RWPE1 (cell line): ENCODE measurements at places on chromosomes 11 and 22.
A peak's percentile ranks its signal among the peaks of the same experiment; 100 is the strongest.

GRCh38 chr11:104370478-104370877 lies 206.5 kb upstream of the PDGFD start:
- no peak for DNase-seq

GRCh38 chr11:126282736-126283591 lies at the start of gene TIRAP:
TIRAP (plus strand) TSS chr11:126283093; CDS start chr11:126290895, 7,802 bp downstream.
- peak; percentile 46 for DNase-seq

- DNase-seq, result no peak
Measured at GRCh38 chr22:30275625-30276024, 9.0 kb upstream of the OSM start.

DNA sequence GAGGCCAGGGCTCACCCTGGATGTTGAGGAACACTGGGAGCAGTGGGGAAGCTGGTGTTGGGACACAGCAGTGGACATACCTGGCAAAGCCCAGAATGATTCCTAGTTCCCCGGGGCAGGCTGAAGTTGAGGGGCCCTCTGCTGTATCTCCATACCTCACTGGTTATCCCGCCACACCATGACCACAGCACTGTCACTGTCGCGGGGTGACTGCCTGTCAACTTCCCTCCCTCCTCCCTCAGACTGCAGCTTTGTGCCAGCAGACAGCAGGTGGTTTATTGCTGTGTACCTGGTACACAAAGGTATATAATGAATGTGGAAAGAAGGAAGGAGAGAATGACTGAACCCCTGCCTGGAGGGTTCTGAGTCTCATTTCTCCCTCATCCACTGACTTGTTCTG lies 318.7 kb downstream of the TMEM135 start:
- no peak for DNase-seq

- no peak for DNase-seq
Measured at GRCh38 chr11:93936460-93936859, 84.7 kb upstream of the HEPHL1 start.

GRCh38 chr22:47205554-47205953 lies 443.1 kb downstream of the TBC1D22A start:
- DNase-seq, result no peak

DNA sequence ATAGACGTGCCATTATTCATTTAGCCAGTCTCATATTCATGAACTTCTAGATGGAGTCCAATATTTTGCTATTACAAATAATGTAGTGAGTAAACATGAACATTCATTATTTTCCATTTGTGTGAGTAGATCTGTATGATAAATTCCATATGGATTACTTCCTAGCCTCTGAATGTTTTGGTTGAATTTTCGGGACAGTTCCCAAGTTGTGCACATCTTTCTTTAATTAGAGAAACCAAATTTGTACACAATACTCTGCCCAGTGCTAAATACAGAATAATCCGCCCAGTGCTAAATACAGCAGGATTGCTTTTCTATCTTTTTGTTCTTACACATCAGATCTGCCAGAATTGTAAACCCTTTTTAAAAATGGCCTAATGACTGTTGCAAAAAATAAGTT lies 17.1 kb upstream of the APLP2 start:
- no peak for DNase-seq

GRCh38 chr22:49911881-49912625 lies 6.2 kb downstream of the ALG12 start:
- DNase-seq, result no peak

- DNase-seq, result peak; percentile 67
Measured at GRCh38 chr22:19756288-19757128, 4.1 kb upstream of the TBX1 start.

GRCh38 chr11:65699306-65699705 lies 12.7 kb upstream of the KAT5 start:
- DNase-seq, result no peak

DNA sequence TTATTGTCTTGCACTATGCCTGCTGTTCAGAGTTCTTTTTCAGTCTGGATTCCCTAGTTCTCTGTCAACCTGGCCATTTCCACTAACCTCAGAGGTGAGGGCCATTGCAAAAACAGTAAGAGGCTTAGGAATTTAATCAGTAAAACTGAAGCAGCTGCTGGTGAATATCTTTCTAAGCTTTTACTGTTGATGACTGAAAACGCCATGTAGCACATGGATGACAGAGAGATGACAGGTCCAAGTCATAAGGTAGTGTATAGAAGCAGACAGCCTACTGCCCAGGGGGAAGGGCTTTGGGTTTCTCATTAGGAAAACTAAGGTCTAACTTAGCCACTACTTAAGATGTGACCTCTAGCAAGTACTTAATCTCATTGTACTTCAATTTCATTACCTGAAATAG lies 152.6 kb upstream of the DDI1 start:
- DNase-seq, result no peak

DNA sequence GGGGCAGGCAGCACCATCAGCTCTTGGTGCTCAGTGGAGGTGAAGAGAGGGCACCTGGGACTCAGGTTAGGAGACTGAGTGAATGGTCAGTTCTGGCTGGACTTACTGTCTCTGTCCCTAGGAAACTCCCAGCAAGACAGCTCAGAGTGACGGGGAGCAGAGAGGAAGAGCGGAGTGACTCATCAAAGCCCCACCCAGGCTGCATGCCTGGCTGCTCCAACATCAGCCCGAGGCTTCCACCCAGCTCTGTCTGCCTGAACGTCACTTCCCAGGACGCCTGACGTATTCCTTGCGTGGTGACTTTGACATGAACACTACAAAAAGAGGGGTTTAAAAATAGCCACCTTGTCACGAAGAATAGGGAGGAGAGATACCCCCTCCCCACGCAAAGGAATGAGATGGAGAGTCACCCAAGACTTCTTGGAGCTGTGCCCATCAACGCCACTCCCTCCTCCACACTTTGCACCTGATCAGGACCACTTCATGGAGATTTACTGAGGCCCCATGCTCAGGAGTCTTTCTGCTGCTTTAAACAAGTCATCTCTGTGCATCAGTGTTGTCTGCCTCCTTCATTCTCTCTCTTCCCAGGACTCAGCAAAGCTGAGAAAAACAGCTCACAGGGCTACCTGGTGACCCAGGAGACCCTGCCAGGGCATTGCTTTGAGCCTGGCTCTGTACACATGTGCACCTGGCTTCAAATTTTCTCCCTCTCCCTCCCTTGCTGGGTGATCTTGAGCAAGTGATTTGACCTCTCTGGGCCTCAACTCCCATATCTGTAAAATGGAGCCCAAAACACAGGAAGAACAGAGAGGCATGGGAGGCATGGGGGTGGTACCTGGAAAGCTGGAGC lies 83.1 kb downstream of the MN1 start:
- DNase-seq, result peak; percentile 95

DNA sequence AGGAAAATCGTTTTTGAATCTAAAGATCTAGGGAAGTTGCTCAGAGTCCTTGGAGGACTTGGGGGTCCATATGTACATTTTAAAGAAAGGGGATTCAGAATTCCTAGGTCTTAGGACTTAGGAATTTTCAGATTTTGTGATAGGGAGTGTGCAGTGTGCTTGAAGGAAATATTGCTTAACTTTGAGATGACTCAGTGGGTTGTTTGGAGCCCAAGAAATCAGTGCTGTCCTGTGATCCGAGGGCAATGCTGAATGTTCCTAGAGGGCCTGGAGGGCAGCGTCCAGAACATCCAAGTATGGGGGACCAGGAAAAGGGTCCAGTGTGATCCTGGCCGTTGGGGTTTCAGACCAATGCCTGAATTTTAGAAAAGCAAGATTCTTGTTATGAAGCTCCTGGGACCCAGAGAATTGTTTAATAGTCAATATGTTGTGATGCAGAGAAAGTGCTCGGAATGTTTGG lies 3.1 kb upstream of the IGF2 start:
- DNase-seq, result peak; percentile 56

DNA sequence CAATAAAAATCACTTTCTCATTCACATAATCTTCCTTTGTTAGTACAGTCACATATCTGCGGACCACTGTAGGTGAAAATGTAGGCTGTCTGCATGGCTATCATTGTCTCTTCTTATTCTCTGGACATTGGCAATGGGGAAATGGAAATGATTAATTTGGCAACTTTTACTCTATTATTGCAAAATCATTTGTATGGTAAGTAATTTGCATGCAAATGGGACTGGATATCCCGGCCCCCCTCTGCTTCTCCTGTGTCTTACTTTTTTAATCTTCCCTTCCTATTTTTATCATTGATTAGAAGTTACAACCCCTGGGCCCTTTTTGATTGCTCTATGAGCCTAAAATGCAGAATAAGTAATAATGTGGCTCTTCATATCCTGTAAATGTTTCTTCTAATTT lies 6.0 kb downstream of the GRK3 start:
- DNase-seq, result no peak

GRCh38 chr22:41555325-41555982 lies 5.4 kb upstream of the CSDC2 start:
- no peak for DNase-seq

DNA sequence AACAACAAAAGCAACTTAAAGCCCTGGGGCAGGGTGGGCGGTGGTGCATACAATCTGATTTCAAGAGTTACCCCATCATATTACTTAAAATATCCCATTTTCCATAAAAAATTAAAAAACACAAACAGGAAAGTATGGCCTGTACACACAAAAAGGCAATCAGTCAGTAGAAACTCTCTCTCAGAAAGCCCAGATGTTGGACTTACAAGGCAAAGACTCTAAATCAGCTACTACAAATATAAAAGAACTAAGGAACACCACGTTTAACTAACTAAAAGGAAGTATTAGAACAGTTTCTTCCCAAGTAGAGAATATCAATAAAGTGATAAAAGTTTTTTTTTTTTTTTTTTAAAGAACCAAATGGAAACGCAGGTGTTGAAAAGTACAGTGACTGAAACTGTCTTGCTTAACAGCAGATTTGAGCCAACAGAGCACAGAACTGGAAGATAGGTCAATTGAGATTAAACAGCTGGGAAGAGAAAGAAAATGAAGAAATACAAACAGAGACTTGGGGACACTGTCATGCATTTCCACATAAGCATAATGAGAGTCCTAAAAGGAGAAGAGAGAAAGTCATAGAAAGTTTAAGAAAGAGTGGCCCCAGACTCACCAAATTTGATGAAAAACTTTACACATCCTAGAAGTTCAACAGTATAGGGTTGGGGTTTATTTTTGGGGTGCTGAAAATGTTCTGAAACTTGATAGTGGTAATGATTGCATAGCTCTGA lies 8.6 kb downstream of the SC5D start:
- DNase-seq, result no peak

- DNase-seq, result no peak
Measured at GRCh38 chr22:17774926-17775685, 837 bp upstream of the BID start.

GRCh38 chr11:64893194-64894069 lies 15.0 kb upstream of the EHD1 start:
- no peak for DNase-seq

GRCh38 chr11:113188371-113188834 lies 126.0 kb upstream of the TTC12 start:
- no peak for DNase-seq

GRCh38 chr11:119419246-119419645 lies 3.7 kb downstream of the THY1 start:
- no peak for DNase-seq

DNA sequence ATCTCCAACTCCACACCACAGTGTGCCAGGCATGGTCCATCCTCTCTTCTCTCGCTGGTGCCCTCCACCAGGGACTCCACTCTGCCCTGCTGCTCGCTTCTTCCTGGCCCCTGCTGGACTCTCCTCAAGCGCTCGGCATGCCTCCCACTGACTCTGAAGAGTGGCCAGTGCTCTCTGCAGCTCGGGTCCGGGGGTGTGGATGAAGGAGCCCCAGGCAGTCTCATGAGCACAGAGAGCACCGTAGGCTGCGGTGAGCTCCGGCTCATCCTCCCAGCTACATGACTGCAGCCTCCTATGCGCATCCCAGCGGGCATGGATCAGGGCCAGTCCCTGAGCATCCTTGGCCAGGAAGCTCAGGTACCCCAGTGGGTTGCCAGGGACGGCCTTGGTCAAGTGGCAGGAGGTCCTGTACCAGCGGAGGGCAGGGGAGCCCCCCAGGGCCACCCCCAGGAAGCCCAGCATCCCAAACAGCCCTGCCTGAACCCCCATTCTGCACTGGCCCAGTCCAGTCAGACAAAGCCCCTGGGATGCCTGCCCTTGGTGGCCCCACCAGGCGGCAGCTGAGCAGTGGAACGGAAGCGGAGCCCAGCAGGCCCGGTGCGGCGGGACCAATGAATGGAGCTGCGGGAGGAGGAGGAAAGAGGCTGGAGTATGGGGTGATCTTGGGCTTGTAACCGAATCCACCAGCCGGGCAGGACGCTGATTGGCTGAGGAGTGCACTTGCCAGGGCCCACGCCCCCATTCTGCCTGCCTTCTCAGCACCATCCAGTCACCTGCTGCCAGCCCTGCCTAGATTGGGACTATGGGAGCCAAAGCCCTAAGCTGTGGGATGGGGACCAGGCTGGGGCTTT lies at the start of gene PLA2G3:
PLA2G3 (minus strand) TSS at position 643 of the 851 bp plus-strand sequence; CDS start at position 489, 154 bp downstream.
- no peak for DNase-seq

GRCh38 chr11:21641869-21642268 lies 551.0 kb upstream of the ANO5 start:
- no peak for DNase-seq

- DNase-seq, result no peak
Measured at GRCh38 chr22:41820447-41820846, 12.5 kb upstream of the SREBF2 start.

DNA sequence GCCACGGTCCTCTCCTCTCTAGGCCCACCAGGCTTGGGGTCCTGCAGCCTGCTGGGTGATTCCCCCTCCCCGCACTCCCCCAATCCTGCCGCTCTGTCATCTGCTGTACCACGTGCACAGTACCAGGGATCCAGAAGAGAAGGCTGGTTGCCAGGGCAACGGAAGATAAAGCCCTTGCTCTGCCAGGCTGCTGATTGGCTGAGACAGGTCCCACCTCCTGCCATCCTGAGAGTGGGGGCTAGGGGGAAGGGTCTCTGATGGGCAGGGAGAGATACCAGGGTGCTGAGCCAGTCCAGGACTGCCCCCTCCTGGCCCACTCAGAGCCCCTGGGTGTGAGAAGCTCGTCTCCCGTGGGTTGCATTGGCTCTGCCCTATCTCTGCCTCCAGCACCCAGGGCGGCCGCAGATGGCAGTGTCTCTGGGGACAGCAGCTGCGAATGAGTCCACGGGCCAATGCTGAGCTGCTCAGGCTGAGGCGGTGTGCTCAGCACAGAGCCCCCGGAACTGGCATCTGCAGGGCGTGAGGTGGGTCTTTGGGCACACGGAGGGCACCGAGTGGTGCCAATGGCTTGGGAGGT lies at the start of gene SMIM45:
SMIM45 (plus strand) TSS at position 253 of the 577 bp plus-strand sequence.
- no peak for DNase-seq

GRCh38 chr11:121936781-121937447 lies 179.1 kb downstream of the BLID start:
- peak; percentile 76 for DNase-seq

- DNase-seq, result no peak
Measured at GRCh38 chr11:135002236-135002635, 590.2 kb upstream of the B3GAT1 start.

DNA sequence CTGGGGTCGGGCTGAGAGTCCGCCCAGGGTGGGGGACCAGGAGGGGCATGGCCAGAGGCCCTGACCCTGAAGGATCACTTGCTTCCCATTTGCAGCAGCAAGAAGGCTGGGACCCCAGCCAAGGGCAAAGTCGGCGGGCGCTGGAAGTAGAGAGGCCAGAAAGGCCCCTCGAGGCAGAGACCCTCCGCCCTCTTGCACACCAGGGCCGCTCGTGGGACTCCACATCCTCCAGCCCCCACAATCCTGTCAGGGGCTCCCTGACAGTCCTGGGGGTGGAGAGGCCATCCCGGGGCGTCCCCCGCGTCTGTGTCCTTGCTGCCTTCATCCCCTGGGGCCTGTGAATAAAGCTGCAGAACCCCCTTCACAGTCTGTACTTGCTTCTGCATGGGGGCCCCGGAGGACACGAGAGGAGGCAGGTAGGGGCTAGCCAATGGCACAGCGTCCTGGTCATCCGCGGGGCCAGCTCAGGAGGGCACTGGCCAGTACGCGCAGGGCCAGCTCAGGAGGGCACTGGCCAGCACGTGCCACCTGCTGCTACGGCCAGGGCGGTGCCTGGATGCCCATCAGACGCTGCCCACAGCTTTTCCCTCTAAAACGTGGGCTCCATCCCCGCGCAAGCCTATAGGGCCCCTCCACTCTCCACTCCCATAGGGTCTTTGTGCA lies 8.7 kb upstream of the MRPL23 start:
- DNase-seq, result no peak
